ENCODE measurements at places on chromosomes 4 and X. TPM values are rescaled to one million over a fixed set of nuclear protein-coding genes. Genes with fewer than 3 reads are reported as not detected.

Gene SULT1E1
- 12.7 TPM for total RNA-seq

Gene SOD3
- total RNA-seq = 1.4 TPM

Gene NUP54
- 84.4 TPM for total RNA-seq

Gene RPL39
- total RNA-seq = 2,362 TPM
